ENCODE measurements at places on chromosomes 2 and 18.
A peak's percentile ranks its signal among the peaks of the same experiment; 100 is the strongest.

GRCh38 chr2:216837740-216838139 is 22.1 kb downstream of the TNP1 start:
- DNase-seq, result no peak

DNA sequence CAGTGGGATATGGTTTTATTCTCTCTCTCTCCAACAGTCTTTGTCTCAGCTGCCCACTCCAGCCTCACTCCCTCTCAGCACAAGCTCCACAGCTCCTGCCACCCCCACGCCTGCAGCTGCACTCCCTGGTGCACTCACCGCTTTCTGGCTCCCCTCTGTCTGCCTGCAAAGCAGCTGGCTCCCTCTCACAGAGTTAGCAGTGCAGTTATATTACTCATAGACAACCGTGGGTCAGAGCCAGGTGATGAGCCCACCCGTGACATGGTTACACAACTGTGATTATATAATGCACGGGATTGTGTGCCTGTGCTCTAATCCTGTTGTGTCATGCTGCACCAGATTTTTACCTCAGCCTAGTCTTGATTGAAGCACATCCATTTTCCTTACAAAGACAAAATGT is 276.9 kb upstream of the CHAC2 start:
- DNase-seq, result peak; percentile 46

DNA sequence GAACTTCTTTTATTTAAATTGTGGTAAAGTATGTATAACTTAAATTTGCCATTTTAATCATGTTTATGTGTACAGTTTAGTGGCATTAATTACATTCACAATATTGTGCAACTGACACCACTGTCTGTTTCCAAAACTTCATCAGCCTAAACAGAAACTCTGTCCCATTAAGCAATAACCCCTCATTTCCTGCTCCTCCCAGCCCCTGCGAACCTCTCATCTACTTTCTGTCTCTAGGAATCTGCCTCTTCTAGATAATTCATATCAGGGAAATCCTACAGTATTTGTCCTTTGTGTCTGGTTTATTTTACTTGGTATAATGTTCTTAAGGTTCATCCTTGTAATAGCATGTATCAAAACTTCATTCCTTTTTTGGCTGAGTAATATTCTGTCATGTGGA is 75.1 kb downstream of the BOLA3 start:
- no peak for DNase-seq

DNA sequence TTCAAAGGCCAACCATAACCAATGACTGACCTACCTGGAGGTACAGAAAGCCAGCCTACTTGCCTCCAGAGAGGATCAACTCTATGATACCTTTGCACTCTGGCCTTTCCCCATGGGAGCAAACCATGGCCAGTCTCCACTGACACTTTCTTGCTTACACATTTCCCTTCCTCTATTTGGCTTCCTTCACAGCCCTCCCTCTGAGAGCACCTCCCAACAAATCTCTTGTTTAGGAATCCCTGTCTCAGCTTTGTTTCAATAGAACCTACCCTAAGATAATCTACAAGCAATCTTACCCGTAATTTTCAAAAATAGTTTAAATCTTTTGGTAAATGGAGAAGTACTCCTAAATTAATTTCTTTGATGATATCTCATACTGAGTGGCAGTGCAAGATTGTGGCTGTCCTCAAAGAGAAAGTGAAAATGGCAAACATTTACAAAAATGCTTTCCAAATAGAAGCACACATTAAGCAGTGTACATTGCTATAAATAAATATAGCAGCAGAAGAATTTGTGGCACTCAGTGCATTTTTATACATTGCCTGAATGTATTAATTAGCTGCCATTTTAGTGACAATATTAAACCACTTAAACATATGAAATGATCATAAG is 140.6 kb downstream of the CCDC148 start:
- DNase-seq, result no peak

DNA sequence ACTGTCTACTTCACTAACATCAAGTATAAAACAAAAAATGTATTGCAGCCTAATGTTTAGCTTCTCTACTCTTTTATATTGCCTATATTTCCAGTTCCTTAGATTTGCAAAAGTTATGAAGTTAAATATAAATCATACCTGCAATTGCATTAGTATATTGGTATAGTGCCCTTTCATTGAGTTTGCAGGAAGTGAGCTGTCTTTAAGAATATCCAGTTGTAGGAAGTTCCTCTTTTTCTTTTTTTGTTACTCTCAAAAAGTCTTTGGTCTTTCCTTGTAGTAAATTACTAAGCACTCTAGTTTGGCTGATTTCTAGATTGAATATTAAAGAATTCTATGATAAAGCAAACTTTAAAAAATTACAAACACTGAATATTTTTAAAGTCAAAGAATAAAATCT is 71.3 kb upstream of the FN1 start:
- no peak for DNase-seq

DNA sequence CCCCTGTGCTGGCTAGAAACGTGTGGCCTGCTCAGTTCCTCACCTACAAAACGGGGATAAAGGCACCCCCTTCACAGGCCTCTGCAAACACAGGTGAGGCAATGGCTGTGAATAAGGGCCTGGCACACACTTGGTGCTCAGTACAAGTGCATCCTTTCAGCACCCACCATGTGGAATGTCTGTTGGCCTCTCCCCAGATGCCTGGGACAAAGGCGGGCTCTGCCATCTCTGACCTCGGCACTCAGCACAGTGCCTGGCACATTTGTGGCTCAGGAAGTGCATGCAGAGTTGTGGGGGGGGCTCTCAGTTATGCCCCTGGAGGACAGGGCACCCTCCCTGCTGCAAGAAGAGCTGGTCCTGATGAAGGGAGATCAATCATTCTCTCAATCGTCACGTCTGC is 224.6 kb upstream of the RAB6C start:
- DNase-seq, result no peak

Measured in NCI-H1092 (cell line).